ENCODE measurements at places on chromosomes 2 and 18.

GRCh38 chr18:14914771-14915170, 166.8 kb downstream of the ANKRD30B start:
- DNase-seq: peak; percentile 3

- DNase-seq: no peak
These were observed 100.4 kb downstream of the AFF3 start for GRCh38 chr2:100041946-100042345.

GRCh38 chr2:14866736-14867352, 234.3 kb downstream of the LRATD1 start:
- DNase-seq: no peak

DNA sequence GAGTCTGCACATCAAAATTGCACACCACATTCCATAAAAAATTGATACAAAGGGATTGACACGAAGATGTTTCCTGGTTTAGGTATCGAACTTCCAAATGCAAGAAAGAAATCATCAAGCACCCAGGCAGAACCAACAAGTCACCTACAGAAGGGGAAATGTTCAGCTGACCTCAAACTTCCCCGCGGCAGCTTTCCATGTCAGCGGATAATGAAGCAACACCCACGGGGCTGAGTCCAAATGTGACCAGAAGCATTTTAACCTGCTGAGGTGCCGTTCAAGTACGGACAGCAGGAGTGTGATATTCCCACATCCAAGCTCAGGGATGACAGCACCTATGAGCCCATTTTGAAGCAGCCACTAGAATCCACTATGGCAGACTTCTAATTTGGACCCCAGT, 124.9 kb downstream of the GALNT14 start:
- no peak for DNase-seq

GRCh38 chr18:79733135-79733701, 53.6 kb downstream of the CTDP1 start:
- DNase-seq: no peak

DNA sequence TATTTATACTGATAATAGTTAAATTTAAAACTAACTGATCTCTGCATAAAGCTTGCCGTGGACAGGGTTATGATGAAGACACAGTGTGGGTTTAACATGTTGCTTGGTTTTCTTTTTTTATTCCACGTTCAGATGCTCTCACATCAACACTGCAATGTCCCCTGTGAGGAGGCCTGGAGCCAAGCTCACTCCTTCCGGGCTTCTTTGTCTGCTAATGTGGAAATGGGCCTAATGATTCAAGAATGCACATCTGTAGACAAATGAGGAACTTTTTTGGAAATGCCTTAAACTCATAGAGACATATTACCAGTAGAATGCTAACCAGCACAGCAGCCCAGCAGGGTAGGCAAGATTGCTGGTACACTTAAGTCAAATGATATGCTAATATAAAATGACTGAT, 208.0 kb downstream of the GALR1 start:
- no peak for DNase-seq

DNA sequence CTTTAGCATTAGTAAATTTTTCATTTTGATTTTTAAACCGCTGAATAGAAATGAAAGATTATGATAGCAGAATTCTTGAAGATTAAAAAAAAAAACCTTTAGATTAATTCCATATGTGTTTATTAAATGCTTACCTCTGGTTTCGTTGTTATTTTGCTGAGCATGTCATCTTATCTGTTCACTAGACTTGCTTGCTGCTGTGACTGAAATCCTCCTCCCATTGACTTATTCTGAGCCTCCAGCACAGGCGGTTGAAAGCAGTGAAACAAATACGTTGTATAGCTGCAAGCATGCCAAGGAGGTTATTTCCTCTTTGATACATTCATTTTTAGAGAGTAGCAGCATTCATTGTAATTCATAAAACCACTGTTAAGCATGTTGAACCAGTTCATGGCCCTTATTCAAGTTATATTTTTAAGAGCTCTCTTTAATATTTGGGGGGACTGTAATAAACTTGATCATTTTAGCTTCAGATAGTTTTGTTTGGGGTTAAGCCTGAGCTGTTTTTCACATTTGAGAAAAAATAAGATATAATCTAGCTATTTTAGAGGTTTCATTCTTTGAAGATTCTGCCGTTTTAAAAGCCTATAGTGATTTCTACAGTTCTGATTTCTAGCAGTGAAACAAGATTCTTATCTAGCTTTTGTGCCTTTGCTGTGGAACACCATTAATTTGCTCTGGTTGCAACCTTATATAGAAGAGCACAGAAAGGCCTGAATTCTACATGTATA, at the start of gene HTR2B:
HTR2B (minus strand) TSS at position 205 of the 731 bp plus-strand sequence. CDS start 1,278 bp downstream, outside the sequence.
- no peak for DNase-seq

DNA sequence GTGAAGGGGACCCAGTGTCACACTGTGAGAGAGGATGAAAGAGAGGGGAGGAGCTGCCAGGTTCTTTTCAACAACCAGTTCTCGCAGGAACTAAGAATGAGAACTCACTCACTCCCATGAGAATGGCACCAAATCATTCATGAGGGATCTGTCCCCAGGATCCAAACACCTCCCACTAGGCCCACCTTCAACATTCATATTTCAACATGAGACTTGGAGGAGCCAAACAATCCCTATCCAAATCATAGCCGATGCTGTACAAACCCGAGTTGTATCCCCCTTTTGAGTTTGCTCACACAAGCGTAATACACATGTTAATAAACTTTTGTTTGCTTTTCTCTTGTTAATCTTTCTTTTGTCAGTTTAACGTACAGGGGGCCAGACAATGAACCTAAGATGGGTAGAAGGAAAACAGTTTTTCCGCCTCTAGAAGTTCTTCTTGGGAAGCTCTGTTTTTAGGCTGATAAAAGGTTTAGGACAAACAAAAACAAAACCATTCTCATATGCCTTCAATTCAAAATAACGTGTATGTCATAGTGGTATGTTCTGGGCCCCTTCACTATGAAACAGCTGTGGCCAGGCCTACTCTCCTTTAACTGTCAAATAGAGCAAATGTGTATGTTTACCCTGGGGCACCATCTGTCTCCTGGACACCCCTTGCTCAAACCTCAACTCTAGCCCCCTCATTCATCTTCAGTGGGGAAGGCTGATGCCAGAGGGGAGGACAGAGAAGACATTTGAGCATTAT, 9.1 kb upstream of the TMEM37 start:
- DNase-seq: no peak

GRCh38 chr2:26840937-26841610, 6.9 kb upstream of the DPYSL5 start:
- DNase-seq: peak; percentile 16

GRCh38 chr18:45657357-45658335, 42.4 kb downstream of the SLC14A2 start:
- DNase-seq: peak; percentile 65
